ENCODE measurements at places on chromosomes 6 and 20. TPM values are rescaled to one million over a fixed set of nuclear protein-coding genes. Genes with fewer than 3 reads are reported as not detected.

DNA sequence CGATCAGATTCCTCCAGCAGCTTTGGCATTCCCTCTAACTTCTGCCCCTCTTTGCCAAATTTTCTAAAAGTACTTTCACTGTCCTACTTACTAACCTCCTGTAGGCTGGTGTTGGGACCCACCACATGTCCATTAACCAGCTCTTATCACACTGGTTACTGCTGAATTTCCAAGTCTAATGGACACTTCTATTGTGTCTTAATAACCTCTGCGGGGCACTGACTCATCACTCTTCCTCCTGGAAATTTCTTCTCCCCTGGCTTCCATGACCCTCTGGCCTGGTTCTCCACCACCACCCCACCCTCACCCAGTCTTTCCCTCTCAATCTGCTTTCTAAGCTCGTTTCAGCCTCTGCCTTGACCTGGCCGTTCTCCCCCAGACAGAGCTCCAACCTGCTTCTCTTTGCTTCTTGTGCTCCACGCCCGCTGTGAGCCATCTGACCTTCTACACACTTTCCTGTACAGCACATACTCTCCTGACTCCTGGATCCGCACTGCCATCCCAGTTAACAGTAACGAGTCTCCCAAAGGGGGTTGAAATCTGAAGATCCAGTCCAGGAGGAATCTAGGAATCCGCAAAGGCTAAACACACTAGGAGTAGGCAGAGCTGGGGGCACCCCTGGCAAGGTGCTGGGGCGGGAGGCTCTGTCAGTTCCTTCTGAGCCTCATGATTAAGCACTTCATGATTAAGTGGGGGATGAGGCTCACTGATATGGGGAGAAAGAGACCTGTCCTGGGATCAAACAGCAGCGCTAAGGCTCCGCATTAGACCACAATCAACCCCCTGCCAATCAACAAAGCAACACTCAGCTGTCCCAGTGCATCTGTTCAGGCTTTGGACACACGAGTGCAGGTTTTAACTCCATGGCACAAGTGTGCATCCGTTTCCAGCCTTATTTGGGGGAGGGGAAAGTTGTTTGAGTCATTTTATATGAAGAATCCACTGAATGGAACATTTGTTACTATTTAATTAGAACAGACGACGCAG is 146.3 kb downstream of the LY86 start:
- no peak overlapping the region for H3K4me3 ChIP-seq
- no peaks in the 10 kb centered on the region for H3K27me3 ChIP-seq
- no peaks in the 10 kb centered on the region for H3K4me1 ChIP-seq

DNA sequence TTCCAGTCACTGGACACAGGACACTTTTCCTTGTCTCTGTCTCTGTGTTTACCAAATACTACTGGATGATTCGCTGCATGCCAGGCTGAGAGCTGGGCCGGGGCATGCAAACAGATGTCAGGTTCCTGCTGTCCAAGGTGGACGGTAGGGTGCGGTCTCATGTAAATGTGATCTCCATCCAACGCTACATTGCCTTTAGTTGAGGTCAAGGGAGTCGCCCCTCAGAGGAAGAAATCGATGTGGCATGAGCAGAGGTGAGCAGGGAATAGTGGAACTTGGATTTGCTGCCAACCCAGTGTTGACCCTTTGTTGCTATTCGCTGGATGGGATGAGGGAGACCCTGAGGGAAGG is 9.8 kb upstream of the TOX2 start:
- no peaks in the 10 kb centered on the region for H3K27me3 ChIP-seq
- H3K27ac ChIP-seq: no peak overlapping the region
- H3K36me3 ChIP-seq: no peaks in the 10 kb centered on the region
- no peak overlapping the region for H3K4me3 ChIP-seq

- H3K4me1 ChIP-seq: peaks cover 14% of the 10 kb centered on the region
- no peaks in the 10 kb centered on the region for H3K27me3 ChIP-seq
- peak overlapping the region; percentile 42 for H3K27ac ChIP-seq
Measured at GRCh38 chr20:50427719-50428083, 82.5 kb upstream of the PTPN1 start.

- no peaks in the 10 kb centered on the region for H3K27me3 ChIP-seq
- H3K36me3 ChIP-seq: no peaks in the 10 kb centered on the region
- no peaks in the 10 kb centered on the region for H3K4me1 ChIP-seq
- DNase-seq: no peak
- no peak overlapping the region for H3K27ac ChIP-seq
Measured at GRCh38 chr6:134967711-134968110, 17.8 kb upstream of the ALDH8A1 start.

- no peaks in the 10 kb centered on the region for H3K36me3 ChIP-seq
- H3K4me3 ChIP-seq: no peak overlapping the region
- H3K27ac ChIP-seq: no peak overlapping the region
Measured at GRCh38 chr6:27293436-27294098, 18.5 kb downstream of the POM121L2 start.

DNA sequence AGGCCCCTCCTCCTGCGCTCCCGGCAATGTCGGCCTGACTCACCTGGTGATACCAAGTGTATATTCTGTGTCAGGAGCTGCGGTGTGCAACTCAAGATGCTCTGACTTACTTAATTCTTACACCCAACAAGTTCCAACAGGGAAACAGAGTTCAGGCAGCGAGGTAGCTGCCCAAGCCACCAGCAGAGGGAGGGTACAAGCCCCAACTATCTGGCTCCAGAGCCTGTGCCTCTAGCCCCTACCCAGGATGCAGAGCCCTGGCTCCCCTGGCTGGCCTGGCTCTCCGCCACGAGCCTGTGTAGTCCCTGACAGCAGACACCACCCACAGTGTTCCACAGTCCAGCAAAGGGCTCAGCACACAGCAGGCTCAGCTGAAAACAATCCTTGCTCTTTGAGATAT is 34.9 kb downstream of the C20orf203 start:
- H3K27ac ChIP-seq: no peak overlapping the region
- H3K36me3 ChIP-seq: no peaks in the 10 kb centered on the region
- H3K27me3 ChIP-seq: no peaks in the 10 kb centered on the region
- no peaks in the 10 kb centered on the region for H3K4me1 ChIP-seq
- no peak overlapping the region for H3K4me3 ChIP-seq
- DNase-seq: no peak

- no peak overlapping the region for H3K4me3 ChIP-seq
- no peaks in the 10 kb centered on the region for H3K4me1 ChIP-seq
- H3K36me3 ChIP-seq: no peaks in the 10 kb centered on the region
Measured at GRCh38 chr6:41741625-41742490, 5.3 kb downstream of the PGC start.

DNA sequence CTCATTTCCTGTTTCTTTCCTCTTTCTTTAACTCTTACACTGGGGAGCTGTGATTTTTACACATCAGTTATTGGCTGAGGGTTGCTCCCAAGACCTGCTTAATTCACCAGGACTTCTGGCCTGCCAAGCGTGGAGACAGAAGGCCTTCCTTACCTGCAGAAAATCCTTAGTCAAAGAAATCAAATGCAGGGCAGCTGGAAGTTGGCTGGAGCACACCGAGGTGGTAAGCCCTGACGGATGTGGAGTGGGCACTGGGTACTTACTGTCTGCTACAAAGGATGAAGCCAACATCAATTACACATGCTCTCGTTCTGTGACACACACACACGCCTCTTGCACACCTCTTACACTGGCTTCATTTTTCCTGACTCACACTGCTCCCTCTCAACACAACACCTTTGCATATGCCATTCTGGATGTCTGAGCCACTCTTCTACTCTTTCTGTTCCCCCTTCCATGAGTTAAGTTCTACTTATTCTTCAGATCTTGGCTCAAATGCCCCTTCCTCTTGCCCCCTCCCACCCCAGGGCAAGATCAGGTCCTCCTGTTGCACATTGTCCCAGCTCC is 61.6 kb downstream of the TTI1 start:
- DNase-seq: no peak
- H3K36me3 ChIP-seq: no peaks in the 10 kb centered on the region
- no peaks in the 10 kb centered on the region for H3K27me3 ChIP-seq
- H3K27ac ChIP-seq: no peak overlapping the region
- H3K4me3 ChIP-seq: no peak overlapping the region
- no peaks in the 10 kb centered on the region for H3K4me1 ChIP-seq

GRCh38 chr20:18314786-18315406 is 26.6 kb downstream of the ZNF133 start:
- no peaks in the 10 kb centered on the region for H3K27me3 ChIP-seq
- DNase-seq: no peak
- no peak overlapping the region for H3K27ac ChIP-seq
- no peak overlapping the region for H3K4me3 ChIP-seq
- no peaks in the 10 kb centered on the region for H3K4me1 ChIP-seq

- no peak overlapping the region for H3K27ac ChIP-seq
- H3K27me3 ChIP-seq: no peaks in the 10 kb centered on the region
- H3K4me1 ChIP-seq: no peaks in the 10 kb centered on the region
- H3K4me3 ChIP-seq: no peak overlapping the region
- DNase-seq: no peak
Measured at GRCh38 chr6:117919275-117919674, 12.2 kb downstream of the SLC35F1 start.

DNA sequence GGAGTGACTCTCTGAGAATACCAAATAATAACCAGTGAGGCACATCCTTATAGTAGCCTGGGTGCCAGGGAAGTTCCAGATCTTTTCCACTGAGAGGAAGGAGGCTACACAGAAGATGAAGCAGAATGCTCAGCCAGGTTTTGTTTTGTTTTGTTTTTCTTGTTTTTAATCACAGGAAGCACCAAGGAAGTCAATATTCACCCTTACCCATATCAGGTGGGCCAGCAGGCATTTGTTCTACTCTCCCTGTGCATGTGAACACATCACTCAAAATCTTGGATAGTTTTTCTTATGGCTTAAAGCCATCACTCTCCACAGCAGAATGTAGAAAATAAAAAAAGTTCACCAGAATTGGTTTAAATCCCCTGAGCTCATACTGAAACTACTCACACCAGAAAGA is 10.5 kb downstream of the SLC17A1 start:
- H3K27me3 ChIP-seq: no peaks in the 10 kb centered on the region
- no peak for DNase-seq
- no peak overlapping the region for H3K4me3 ChIP-seq
- no peaks in the 10 kb centered on the region for H3K4me1 ChIP-seq
- H3K27ac ChIP-seq: no peak overlapping the region

- H3K27ac ChIP-seq: peak overlapping the region; percentile 93
- H3K36me3 ChIP-seq: no peaks in the 10 kb centered on the region
- peak overlapping the region; percentile 99 for H3K4me3 ChIP-seq
- peaks cover 5% of the 10 kb centered on the region for H3K4me1 ChIP-seq
- DNase-seq: no peak
Measured at GRCh38 chr6:31898383-31899011, 999 bp upstream of the EHMT2 start.

DNA sequence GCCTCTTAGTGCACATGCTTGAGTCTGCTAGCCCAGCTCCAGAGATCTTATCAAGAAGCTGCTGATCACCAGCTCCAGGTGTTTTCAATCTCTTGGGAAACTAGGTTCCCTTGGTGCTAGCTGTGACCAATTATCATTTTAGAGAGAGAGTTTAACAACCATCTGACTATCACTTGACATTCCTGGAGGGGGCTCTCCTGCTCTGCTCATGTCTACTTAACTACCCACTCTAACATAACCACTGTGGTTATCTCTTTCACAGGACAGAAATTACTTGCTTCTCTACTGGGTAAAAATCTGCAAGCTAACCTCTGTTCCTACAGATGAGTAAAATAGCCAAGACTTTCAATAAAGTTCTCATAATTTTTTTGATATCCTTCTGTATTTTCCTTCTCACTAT is 823.4 kb upstream of the GJE1 start:
- no peak for DNase-seq
- no peak overlapping the region for H3K4me3 ChIP-seq
- no peaks in the 10 kb centered on the region for H3K27me3 ChIP-seq
- H3K4me1 ChIP-seq: no peaks in the 10 kb centered on the region

ZFP64 gene
- total RNA-seq: 20.2 TPM

GUCA1A gene
- not detected for total RNA-seq

SGK2 gene
- 0.68 TPM for total RNA-seq

KIF25 gene
- 0.28 TPM for total RNA-seq

ZDHHC14 gene
- total RNA-seq: 53.3 TPM
